Amniotic stem cell (primary cell): ENCODE measurements at places on chromosomes 7 and 10.
A peak's percentile ranks its signal among the peaks of the same experiment; 100 is the strongest.

- DNase-seq: no peak
Measured at GRCh38 chr7:133545618-133546017, 292.7 kb downstream of the EXOC4 start.

- no peak for DNase-seq
Measured at GRCh38 chr7:75739796-75740672, 1.3 kb upstream of the HIP1 start.

GRCh38 chr10:450463-450862, 239.0 kb downstream of the DIP2C start:
- no peak for DNase-seq

DNA sequence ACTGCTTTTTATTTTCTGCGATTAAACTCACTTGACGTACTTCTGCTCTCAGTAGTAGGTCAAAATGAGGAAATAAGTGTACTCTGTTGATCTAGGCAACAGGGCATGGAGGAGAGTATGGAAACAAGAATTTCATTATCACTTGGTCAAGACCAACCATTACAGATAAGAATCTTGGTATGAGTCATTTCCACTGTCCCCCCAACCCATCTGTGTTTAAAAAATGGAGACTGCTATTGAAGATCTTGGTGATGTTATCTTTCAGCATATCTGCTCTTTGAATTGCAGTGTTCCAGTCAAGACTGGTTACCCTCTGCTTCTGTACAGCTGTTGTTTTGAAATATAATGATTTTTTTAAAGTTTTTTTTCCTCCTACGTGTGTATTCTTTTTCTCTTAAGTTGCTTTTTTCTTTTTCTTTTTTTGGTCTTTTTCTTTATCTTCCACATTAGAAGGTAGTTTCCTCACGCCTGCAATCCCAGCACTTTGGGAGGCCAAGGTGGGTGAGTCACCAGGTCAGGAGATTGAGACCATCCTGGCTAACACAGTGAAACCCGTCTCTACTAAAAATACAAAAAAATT, 11.7 kb downstream of the STAM start:
- DNase-seq: no peak

DNA sequence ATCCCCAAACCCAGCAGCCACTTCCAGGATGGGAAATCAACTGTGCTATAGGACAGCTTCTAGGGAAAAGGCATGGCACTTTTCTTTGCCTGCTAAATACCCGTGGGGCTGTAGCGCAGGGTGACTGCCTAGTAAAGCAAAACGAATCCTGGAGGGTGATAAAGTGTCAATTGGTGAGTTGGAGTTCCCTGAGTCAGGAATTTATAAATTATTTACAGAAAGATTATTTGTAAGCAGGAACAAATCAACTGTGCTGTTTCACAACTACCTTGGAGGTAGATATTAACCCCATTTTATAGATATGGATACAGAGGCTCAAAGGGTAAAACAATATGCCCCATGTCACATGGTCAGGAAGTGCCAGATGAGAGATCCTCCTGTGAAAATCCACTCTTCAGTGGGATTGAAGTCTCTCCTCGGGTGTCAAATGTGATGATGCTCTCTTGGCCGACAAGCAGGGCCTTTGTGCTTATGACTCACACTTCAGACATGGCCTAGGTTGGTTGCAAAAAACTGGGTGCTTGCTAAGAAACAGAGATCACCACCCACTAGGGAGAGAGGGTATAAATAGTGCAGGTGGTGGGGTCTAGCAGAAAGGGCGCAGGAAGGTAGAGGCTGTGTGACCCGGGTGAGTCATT, 383.2 kb upstream of the ZMIZ1 start:
- no peak for DNase-seq

DNA sequence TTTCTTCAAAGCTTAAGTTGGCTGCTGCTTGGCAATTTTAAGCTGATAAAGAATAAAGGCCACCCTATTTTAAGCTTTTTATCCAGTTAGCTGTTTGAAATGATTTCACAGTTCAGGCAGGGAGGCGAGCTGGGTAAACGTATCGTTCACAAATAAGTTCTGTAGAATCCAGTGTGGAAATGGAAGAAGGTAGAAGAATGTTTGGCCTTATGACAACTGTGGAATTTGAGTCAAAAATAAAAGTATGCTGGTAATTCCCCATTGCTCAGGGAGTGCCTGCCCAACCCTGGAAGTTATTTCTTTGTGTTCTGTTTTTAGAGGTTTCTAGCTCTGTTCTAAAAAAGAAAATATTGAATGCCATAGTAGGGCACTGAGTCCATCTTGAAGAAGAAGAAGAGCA, 113.1 kb downstream of the ARL4A start:
- DNase-seq: no peak

- DNase-seq: no peak
Measured at GRCh38 chr10:114195079-114195478, 15.9 kb downstream of the TDRD1 start.

DNA sequence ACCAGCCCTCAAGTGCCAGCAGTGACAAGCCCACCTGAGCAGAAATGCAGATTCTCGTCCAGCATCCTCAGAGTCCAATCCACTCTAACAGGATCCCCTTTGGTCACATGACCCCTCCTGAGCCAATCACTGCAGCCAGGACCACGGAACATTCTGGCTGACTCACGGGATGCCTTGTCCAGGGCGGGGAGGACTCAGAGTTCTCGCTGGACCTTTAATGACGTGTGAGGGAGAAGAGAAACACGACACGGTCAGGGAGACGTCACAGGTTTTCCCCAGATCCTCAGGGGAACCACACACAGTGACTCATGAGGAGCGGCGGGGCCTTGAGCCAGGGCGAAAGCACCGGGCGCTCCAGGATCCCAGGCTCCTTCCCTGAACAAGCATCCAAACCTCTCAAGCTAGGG, 155.7 kb downstream of the PTPRN2 start:
- no peak for DNase-seq

DNA sequence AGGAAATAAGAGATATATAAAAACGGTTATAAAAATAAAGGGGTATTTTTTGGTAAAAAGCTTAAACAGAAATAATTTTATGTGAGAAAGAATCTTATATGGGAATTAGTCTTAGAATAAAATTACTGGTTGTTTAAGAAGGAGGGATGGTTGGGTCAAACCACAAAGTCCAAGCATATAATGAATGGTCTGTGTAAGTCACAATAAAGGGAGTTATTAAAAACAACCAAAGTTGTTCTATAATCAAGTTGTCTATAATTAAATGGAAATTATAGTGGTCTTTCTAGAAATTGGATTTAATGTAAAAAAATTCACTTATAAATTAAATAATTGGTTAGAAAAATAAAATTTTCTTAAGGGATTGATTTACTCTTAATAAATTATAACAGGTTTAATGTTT, 304.8 kb downstream of the POM121L12 start:
- DNase-seq: no peak

DNA sequence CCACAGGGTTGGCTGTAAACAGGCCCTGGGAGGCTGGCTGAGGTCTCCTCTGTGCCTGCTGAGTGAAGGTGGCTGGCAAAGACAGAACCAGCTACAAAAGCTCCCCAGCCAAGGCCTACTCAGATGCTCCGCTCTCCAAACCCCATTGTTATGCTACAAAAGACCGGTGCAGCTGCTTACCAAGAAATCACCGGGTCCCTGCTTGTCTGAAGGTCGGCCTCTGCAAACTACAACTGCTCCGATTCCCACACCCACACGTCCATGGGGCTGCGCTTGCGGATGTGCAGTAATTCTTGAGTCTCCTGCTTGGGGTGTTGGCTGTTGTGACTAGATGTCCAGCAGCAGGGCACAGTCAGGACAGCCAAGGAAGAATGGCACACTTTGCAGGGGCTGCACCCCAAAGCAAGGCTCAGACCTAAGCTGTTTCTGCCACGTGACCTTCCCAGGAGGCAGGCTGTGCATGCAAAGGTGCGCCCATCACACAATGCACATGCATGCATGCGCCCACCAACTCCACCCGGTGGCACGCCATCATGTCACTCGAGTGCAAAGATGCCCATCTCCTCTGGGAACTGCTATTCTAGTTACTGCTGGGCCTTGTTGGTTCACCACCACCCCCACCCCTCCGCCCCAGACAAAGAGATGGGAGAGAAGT, 97.8 kb downstream of the OAT start:
- no peak for DNase-seq

DNA sequence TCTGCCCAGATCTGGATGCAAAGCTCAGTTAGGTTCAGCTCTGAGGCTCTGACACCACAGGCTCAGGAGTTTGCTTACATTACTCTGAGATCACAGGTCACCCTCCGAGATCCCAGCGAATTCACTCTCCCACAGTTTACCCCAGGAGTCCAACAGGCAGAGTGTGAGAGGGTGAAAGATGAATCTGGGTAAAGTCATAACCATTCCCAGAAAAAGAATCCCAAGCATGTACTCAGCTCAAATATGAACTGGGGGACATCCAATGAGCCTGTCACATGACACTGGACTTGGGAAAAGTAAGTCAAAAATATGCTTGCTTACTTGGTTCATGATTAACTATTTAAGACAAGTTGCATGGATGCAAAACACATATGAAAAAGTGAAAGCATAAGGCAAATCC, 110.3 kb upstream of the ARID5B start:
- DNase-seq: no peak

DNA sequence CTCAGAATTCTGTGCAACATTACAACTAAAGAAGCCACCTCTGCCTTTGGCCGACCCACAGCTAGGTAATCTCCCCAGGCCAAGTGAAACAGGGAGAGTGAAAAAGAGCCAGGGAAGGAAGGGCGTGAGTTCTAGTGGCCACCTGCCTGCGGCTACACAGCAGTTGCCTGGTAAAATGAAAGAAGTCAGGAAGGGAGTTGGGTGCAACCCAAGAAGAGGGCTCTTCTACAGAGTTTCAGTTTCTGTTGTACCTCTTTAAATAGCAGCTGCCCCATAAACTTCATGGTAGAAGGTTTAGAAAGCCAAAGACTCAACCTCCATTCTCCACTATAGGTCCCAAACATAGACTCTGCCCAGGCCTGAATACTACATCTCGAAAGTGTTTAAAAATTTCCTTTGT, 76.2 kb upstream of the TMEM168 start:
- DNase-seq: no peak

- DNase-seq: no peak
Measured at GRCh38 chr7:129315960-129316359, 91.1 kb downstream of the AHCYL2 start.

DNA sequence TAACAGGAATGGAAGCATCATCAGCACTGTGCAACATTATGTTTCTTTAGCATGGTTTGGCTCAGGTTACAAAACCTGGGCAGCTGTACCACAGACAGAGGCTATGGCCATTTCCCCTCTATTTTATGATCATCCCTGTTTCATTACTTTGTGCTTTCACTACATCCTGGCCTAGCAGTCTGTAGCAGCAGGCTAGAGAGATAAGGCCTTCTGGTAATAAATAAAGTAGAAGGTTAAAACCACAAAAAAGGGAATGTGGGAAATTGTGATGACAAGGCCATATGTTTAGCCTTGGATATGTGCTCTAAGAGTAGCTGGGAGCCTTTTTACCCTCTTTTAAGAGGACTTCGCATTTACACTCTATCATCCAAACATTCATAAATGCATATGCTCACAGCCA, 266.2 kb upstream of the PHF14 start:
- no peak for DNase-seq

- no peak for DNase-seq
Measured at GRCh38 chr10:104117839-104118323, 4.1 kb upstream of the SFR1 start.

DNA sequence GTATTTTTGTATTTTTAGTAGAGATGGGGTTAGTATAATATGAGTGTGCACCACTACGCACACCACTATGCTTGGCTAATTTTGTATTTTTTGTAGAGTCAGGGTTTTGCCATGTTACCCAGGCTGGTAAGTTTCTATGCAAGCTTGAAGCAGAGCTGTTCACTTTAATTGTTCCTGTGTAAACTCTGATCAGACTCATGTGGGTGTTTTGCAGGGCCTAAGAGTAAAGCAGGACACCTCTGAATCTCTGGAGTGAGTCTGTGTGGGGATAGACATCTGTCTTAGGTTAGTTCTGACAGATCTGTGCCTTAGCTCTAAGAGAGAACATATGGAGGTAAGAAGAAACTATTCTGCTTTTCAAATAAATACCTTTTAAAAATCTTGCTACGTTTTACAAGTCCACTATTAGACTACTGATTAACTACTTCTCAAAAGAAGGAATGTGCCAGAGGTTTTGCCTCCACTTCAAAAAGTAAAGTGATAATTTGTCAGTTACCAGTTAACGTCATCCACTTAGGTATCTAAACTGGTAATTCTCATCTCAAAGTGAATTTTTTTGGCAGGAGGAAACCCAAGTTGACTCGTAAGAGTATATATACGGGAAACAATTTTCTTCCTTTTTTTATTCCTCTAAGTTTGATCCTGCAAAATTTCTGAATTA, 1.1 kb downstream of the COL17A1 start:
- DNase-seq: no peak

DNA sequence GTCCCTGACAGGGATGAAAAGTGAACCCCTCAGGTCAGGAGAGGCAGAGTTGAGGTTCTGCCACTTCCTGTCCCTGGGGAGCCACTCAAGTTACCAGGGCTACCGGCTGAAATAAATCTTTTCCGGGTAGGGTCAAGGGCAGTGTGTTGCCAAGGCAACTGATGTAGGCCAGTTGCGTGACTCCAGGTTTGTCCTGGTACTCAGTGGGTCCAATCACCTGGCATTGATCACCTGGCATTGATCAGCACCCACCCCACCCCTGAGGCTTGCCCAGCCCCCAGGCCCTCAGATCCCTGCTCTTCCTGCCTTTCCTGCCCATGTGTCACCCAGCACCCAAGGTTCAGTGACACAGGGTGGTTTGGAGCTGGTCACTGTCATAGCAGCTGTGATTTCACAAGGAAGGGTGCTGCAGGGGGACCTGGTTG, 5.9 kb downstream of the SAP25 start:
- no peak for DNase-seq

GRCh38 chr10:79981450-79982361, 32.8 kb upstream of the SFTPD start:
- DNase-seq: peak; percentile 25

- peak; percentile 52 for DNase-seq
Measured at GRCh38 chr7:87316846-87317552, 28.5 kb upstream of the CROT start.

GRCh38 chr10:35824704-35825103, 182.6 kb upstream of the FZD8 start:
- DNase-seq: no peak

GRCh38 chr7:44322631-44323363, 2.6 kb downstream of the CAMK2B start:
- DNase-seq: no peak

DNA sequence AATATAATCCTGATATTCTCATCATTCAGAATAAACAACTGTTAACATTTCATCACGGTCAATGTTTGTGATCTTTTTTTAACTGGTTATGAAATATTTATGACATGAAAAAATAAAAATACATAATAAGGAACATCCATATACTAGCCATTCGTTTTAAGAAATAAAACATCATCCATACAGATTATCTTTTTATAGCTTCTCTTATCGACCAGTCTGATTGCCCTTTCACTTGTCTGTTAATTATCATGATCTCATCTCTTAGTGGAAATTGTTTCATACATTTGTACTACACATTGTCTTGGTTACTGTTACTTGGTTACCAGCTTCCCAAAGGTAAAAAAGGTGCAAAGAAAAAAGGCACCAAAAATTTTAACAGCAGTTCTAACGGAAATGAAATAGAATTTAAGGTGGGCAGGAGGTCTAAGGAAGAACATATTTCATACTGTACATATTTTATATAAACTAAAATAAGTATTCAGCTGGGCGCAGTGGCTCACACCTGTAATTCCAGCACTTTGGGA, 8.4 kb downstream of the ARHGAP21 start:
- no peak for DNase-seq

- no peak for DNase-seq
Measured at GRCh38 chr10:83037653-83038052, 1101.7 kb upstream of the GHITM start.
